Naive thymus-derived CD8-positive, alpha-beta T cell (primary cell): ENCODE measurements at places on chromosomes 1 and 21. TPM values are rescaled to one million over a fixed set of nuclear protein-coding genes. Genes with fewer than 3 reads are reported as not detected.

- no peak for DNase-seq
Measured at GRCh38 chr1:157274698-157275534, 136.7 kb upstream of the ETV3 start.

GRCh38 chr1:169091480-169091941 is 15.0 kb upstream of the ATP1B1 start:
- no peak for DNase-seq

DNA sequence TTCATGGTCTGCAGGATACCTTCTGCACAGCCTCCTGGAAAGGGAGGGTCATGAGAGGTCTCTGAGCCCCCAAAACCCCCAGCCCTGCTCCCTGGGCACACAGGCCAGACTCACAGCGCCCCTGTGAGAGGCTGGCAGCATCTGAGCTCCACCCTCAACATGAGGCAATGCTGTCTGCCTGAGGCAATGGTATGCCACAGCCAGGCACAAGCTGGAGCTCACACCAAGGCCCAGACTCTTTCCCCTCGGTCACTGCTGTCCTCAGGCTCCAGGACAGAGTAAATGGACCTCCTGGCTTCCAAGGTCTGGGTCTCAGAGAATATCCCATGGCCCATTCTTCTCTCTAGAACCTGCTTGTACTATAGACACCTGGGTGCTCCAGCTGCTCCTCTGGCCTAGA is 17.2 kb downstream of the MEF2D start:
- DNase-seq: no peak

DNA sequence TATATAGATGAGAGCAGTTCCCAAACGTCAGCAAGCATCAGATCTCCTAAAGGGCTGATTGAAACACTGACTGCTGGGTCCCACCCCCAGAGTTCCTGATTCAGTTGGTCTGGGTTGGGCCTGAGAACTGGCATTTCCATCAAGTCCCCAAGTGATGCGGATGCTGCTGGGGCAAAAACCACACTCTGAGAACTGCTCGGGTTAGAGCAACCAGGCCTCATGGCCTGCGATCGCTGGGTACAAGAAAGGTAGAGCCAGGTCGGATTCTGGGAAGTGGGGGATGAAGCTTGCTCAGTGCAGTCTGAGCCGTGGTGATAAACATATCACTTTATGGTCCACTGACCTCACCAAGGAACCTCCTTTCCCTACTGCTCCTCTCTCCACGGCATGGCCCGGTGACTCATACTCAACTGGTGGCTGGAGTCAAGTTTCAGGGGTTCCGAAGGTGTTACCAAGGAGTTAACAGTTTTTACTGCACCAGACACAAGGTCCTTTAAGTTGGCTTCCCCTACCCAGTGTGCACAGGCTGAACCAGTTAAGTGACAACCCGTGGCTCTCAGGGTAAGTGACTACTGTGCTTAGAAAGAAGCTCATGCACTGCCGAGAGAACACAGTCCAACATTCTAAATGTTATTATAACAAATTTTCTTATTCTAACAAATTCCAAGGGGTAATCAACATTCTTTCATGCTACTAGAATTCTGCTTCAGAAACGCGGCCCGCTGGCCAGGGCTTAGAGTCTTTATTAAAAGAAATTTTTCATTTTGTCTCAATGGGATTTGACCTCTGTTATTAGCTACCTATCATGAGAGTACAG is 153.5 kb downstream of the TGFBR3 start:
- DNase-seq: no peak

- no peak for DNase-seq
Measured at GRCh38 chr1:157618190-157618589, 20.3 kb upstream of the FCRL4 start.

- no peak for DNase-seq
Measured at GRCh38 chr1:228987286-228987685, 252.0 kb downstream of the RHOU start.

Gene MYOG
- total RNA-seq: not detected

Gene DCST1
- total RNA-seq: not detected

Gene HOOK1
- 25.2 TPM for total RNA-seq
